ENCODE measurements at places on chromosomes 13 and 19. TPM values are rescaled to one million over a fixed set of nuclear protein-coding genes. Genes with fewer than 3 reads are reported as not detected.

DNA sequence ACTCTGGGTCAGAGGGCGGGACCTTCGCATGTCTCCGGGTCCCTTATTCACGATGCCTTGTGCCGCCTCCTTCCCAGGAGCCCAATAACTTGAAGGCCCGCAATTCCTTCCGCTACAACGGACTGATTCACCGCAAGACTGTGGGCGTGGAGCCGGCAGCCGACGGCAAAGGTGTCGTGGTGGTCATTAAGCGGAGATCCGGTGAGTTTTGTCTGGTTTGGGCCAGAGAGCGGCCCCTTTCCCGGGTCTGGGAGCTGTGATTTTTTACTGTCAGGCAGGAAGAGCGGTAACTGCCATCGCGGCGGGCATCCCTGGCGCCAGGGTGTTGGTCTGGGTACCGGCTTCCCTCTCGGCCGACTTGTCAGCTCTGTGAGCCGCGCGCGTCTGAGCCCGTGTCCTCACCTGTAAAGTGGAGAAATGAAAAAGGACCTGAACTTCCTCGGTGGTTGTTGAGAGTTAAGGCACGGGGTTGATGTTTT, 800 bp downstream of the RPL28 start:
- DNase-seq = no peak
- peaks cover 6% of the 10 kb centered on the region for H3K36me3 ChIP-seq
- H3K4me3 ChIP-seq = peak overlapping the region; percentile 90
- no peaks in the 10 kb centered on the region for H3K27me3 ChIP-seq

The CXCL17 gene
- not detected for polyA plus RNA-seq

- H3K27ac ChIP-seq = no peak overlapping the region
- DNase-seq = no peak
- peaks cover 4% of the 10 kb centered on the region for H3K27me3 ChIP-seq
- H3K4me1 ChIP-seq = no peaks in the 10 kb centered on the region
Observed at GRCh38 chr19:48419158-48419920, 25.9 kb downstream of the GRIN2D start.

DNA sequence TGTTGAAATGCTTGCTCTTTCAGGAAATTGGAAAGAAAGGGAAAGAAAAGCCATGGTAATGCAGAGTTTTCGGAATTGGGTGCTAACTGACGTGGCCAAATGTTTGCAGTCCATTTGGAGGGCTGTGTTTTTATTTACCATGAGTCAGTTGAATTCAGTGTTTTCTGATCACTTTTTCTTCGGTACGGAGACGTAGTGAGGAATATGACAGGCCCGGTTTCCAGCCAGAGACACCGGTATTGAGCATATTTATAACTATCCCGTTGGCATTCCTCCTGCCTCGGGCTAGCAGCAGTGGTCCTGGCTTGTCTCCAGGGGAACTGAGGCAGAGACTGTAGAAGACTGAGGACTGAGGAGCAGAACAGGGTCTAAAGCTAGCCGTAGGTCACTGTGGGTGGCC, 1.0 kb downstream of the CDC16 start:
- H3K27ac ChIP-seq = peak overlapping the region; percentile 91
- H3K27me3 ChIP-seq = peaks cover 2% of the 10 kb centered on the region
- H3K4me1 ChIP-seq = no peaks in the 10 kb centered on the region
- peaks cover 14% of the 10 kb centered on the region for H3K36me3 ChIP-seq
- no peak for DNase-seq
- peak overlapping the region; percentile 77 for H3K4me3 ChIP-seq

DNA sequence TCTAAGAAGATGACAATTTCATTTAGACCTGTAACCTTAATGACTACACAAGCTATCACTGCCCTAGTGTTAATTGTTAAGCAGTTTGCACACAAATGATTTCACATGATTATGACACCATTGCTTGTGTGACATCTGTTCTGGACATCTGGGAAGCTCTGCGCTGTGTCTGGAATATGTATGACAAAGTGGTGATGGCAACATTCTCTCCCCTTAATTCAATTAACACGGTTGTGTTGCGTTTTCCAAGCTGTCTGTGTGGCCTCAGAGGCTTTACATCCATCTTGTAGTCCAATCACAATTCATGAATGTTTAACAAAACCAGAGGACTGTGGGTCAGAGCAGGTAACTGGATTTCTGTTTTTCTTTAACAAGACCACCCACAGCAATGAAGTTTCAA, 204.4 kb downstream of the COG6 start:
- no peaks in the 10 kb centered on the region for H3K36me3 ChIP-seq
- H3K27me3 ChIP-seq = no peaks in the 10 kb centered on the region
- no peak overlapping the region for H3K27ac ChIP-seq
- H3K4me1 ChIP-seq = no peaks in the 10 kb centered on the region

GRCh38 chr13:99431927-99432608, 69.2 kb upstream of the TM9SF2 start:
- no peak overlapping the region for H3K27ac ChIP-seq
- no peaks in the 10 kb centered on the region for H3K36me3 ChIP-seq
- H3K4me3 ChIP-seq = peak overlapping the region; percentile 40
- H3K4me1 ChIP-seq = peaks cover 29% of the 10 kb centered on the region

- H3K27me3 ChIP-seq = no peaks in the 10 kb centered on the region
- peaks cover 13% of the 10 kb centered on the region for H3K4me1 ChIP-seq
- H3K4me3 ChIP-seq = no peak overlapping the region
- H3K27ac ChIP-seq = no peak overlapping the region
Observed at GRCh38 chr13:20475927-20476691, 49.5 kb downstream of the CRYL1 start.

GRCh38 chr13:80116107-80116506, 224.8 kb downstream of the SPRY2 start:
- H3K4me3 ChIP-seq = no peak overlapping the region
- no peaks in the 10 kb centered on the region for H3K4me1 ChIP-seq
- no peaks in the 10 kb centered on the region for H3K27me3 ChIP-seq
- H3K27ac ChIP-seq = no peak overlapping the region
- no peak for DNase-seq
- no peaks in the 10 kb centered on the region for H3K36me3 ChIP-seq

DNA sequence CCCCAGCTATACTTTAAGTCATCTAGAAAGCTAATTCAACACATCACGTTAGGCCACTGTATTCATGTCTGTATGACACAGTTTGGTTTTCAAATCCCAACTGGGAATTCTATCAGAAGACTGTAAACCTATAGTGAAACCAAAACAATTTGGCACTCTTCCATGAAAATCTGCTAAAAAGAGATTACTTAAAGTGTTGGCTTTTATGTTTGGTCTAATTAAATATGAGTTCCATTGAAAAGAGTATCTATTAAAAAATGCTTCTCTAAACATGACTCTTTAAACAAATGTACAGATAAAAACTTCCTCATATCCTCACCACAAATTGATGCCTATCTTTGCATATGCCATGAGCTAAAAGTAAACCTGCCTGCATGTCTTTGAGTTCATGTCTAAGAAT, 25.4 kb downstream of the PCDH9 start:
- H3K36me3 ChIP-seq = no peaks in the 10 kb centered on the region
- peaks cover 5% of the 10 kb centered on the region for H3K4me1 ChIP-seq
- no peaks in the 10 kb centered on the region for H3K27me3 ChIP-seq

The CADM4 gene
- polyA plus RNA-seq = 8.1 TPM

The BTBD2 gene
- 55.2 TPM for polyA plus RNA-seq

All from heart right ventricle (tissue), 16 donors.